ENCODE measurements at places on chromosomes 7 and 10.
A peak's percentile ranks its signal among the peaks of the same experiment; 100 is the strongest.

DNA sequence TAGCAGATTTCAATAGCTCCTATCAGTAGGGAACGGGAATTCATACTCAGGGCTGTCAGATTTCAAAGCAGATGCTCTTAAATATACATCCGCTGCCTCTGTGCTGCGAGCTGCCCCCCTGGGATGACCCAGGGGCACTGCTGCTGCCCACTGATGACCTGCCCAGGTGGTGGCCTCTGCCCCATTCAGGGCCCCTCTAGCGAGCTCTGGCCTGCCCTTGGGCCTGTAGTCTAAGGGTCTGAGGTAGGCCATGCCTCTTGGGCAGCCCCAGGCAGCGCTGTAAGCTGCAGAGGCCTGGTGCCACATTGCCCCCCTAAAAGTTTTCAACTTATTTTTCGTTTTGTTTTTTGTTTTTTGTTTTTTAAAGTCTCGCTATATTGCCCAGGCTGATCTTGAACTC lies 50.6 kb upstream of the SH2B2 start:
- no peak for DNase-seq

DNA sequence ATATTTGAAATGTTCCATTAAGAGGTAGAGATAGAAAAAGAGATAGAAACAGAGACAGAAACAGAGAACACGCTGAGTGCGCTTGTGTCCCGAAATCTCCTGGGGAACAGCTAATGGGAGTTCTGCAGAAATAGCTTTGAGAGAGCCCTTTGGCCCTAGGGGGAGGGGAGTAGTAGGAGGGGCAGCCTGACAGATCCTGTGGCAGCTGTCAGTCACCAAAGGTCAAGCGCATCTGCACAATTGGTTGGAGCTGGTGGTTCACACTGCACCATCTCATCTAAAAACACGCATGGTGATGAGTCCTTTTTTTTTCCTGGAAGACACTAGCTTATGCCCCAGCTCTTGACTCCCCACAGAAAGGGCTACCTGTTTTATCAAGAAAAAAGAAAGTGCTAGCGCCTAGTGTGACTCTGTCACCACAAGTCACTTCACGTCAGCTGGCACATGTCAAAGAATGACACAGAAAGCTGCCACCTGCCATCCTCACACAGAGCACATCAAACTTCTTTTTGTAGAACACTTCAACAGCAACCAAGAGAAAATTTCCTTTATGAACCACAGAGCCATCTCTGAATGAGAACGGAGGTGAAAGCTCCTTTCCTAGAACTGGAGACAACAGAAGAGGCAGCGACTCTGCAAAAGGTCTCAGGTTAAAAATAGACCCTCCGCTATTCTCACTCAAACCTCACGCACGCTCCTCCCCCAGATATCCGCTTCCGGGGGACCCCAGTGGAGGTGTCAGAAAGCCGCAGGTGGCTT lies 125.7 kb downstream of the GFRA1 start:
- DNase-seq, result no peak

GRCh38 chr7:131649003-131649541 lies 92.6 kb upstream of the PODXL start:
- DNase-seq, result no peak

- DNase-seq, result no peak
Observed at GRCh38 chr10:103102195-103102594, 90.9 kb downstream of the NT5C2 start.

GRCh38 chr7:1937252-1937605 lies 267.2 kb downstream of the ELFN1 start:
- DNase-seq, result no peak

- peak; percentile 35 for DNase-seq
Observed at GRCh38 chr10:113735913-113736312, 15.6 kb upstream of the PLEKHS1 start.

- peak; percentile 64 for DNase-seq
Observed at GRCh38 chr7:46871516-46871915, 710.4 kb downstream of the TNS3 start.

GRCh38 chr10:127992376-127992775 lies 85.5 kb downstream of the PTPRE start:
- DNase-seq, result no peak
